ENCODE measurements at places on chromosomes 7 and 10.

- no peak for DNase-seq
Observed at GRCh38 chr7:69243016-69243415, 355.3 kb upstream of the AUTS2 start.

DNA sequence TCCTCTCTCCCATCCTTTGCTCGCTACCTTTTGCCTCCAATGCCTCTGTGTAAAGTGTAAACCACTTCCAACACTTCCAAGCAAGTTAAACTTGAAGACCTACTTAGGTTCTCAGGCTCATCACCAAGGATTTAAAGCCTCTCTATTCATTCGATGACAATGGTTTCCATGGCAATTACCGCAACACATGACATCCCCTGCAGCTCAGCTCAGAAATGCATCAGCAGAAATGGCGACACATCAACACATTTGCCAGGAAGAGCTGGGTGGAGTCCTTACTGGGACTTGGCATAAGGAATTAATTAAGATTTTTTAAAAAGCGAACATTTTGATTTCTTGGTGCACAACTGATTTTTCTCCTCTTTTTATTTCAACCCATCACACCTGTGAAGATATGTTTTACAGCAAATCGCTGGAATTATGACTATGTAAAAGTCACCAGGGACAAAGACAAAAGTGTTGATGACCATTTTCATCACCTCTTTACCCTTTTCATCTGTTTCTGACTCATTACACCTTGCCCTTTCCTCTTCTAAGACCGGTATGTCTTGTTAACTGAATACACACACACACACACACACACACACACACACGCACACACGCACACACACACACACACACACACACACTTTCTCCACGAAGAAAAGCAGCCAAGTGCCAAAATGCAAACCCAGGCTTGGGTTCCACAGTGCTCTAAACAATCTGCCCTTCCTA, 453.4 kb upstream of the CELF2 start:
- DNase-seq = no peak

DNA sequence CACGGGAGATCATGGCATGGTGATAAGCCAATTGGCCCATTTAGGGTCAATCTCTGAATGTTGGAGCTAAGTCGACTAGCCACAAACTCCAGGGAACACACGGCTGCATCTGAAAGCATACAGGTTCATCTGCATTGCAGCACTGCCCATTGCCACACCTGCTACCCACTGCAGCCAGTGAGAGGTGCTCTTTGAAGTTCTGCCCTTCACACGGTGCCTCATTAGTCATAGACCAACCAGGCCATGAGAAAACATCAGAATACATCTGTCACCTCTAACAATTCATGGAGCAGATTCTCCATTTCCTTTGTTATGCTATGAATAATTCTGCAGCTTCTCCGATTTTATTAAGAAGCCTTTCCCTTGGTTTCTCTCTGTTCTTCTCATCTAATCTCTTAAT, 65.7 kb upstream of the FAM204A start:
- DNase-seq = no peak

DNA sequence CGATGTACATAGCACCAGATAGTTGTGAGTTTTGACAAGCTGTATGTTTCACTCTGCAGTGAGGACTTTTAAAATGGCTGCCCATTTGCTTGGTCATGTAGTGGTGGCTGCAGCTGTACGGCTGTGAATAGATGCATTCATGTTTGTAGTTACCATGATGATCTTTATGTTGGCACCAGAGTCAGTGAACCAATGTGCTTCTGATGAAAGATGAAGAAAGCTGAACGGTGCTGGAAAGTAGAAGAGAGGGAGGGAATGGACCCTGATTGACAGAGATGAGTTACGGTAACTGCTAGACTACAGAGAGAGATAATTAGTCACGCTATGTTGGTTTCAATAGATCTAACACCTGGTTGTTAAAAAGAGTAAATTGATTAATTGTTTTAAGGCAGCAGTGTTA, 256.8 kb downstream of the CELF2 start:
- DNase-seq = no peak

GRCh38 chr10:6244510-6244909, 41.8 kb downstream of the PFKFB3 start:
- DNase-seq = no peak

DNA sequence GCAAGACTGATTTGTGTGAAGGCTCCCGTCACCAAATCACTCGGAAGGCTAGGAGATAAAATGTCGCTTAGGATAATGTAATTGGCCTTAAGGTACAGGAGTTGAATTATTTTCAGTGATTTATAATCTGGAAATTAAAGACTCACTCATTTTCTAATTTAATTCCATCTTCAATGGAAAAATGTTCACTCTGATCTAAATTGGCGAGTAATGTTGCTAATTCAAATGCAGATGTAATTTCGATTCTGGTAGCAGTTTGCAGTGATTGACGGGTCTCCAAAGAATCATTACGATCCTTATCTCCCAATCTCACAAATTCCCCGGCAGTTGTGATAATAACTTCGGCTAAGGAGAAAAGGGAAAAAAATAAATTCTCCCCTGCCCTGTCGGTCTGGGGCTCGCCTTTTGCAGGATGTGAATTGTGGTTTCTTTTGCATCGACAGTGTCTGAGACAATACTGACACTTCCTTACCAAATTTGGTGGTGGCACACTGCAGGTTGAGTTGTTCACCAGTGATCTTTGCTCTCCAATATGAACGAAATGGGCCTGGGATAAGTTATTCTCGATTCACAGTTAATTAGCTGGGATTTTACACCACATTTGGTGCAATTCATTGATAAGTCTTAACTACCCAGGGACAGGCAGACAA, 215.1 kb upstream of the GPR26 start:
- DNase-seq = no peak

DNA sequence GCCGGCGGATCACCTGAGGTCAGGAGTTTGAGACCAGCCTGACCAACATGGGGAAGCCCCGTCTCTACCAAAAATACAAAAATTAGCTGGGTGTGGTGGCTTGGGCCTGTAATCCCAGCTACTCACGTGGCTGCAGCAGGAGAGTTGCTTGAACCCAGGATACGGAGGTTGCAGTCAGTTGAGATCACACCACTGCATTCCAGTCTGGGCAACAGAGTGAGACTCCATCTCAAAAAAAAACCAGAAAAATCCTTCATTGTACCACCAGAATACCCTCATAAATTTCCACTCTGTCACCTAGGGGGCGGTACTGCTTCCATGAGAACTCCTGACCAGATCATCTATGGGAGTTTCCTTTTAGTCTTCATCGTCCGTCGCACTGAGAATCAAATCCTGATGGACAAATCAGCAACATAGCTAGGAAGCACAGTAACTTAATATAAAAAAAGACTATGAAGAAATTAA, 225.8 kb upstream of the KLF14 start:
- DNase-seq = no peak

- DNase-seq = no peak
Observed at GRCh38 chr10:113347508-113347907, 205.3 kb upstream of the HABP2 start.

- no peak for DNase-seq
Observed at GRCh38 chr7:90661290-90662151, 65.4 kb downstream of the CDK14 start.

- no peak for DNase-seq
Observed at GRCh38 chr7:39540320-39540719, 25.9 kb upstream of the YAE1 start.

GRCh38 chr10:110420401-110421193, 77.1 kb upstream of the DUSP5 start:
- DNase-seq = no peak

- DNase-seq = no peak
Observed at GRCh38 chr10:71072131-71072822, 140.1 kb upstream of the UNC5B start.

DNA sequence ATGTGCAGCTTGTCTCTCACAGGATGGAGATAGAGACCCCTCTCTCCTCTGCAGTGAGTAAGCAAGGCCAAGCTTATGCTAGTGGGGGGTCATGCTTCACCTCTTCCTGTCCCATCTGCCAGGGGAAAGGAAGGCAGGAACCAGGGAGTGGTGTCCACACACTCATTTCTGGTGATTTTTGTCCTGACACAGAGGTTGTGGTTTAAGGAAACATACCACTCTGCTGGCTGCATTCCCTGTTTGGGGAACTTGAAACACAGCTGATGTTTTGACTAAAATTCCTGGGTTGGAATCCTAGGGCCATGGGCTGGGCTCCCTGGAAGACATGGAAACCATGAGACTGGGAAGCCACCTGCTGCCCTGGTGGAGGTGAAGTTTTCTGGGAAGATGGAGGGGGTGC, 21.4 kb downstream of the C10orf120 start:
- no peak for DNase-seq

GRCh38 chr7:159154243-159154642, 9.6 kb upstream of the VIPR2 start:
- no peak for DNase-seq

DNA sequence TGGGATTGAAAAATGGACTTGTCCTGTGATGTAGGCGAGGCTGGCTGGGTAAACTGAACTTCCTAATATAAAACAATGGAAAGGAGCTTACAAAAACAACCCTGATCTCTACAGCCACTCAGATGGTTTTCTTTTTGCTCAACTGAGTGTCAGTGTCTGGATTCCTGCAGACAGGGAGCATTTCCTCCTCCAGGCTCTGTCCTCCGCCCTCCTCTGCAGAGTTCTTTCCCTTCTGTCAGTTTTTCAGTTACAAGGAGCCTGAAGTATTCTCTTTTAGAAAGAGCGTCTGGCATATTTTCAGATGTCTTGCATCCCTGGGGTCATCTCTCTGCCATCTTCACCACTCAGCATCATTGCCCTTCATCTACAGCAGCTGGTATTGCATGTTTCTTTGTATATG, 50.0 kb upstream of the PITRM1 start:
- DNase-seq = no peak

DNA sequence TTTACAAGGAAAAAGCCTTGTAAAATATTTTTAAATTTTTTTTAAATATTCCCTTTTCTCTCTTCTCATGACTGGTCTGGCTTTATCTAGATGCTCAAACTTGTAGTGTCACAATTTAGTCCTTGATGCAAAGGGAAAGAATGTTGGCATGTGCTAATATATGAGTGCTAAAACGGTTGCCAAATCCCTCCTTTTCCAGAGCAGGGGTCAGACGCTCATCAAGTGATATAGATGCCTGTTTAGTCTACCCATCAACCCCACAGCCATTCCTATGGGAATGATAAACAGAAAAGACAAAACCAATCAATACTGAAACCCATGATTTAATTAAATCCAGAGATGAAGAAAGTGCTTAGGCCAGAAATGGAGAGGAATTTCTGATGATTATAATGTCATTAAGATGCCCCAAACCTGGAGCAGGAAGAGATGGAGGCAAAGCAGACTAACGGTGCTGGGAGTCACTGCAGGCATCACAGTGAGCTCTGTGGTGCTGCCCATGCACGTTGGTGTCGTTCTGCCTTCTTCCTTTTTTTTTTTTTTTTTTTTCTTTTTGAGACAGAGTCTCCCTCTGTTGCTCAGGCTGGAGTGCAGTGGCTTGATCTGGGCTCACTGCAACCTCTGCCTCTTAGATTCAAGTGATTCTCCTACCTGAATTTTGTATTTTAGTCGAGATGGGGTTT, 210.1 kb upstream of the STK17A start:
- no peak for DNase-seq

DNA sequence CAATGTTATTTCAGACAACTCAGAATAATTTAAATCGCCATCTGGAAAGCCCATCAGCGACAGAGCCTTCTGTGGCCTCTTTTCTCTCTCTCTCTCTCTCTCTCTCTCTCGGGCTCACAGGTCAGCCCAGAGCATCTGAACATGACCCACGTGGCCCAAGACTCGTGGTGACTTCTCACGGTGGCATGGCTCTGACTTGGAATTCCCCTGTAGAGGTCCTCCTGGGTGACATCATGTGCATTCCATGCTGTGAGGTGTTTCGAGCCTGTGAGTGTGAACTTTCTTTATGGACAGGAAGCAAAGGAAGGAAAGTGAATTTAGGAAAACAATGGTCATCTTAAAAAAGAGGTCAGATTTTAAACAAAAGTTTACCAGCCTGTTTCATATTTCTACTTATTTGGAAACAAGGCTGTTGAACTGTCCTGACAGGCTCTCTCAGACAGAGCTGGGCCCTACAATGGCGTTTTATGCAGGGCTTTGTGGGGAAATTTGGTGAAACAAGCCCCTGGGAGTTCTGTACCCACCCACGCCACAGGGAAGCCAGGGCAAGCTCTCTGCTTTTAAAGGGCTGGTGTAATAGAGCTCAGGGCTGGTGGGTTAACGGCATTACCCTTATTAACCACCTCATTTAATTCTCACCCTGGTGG, 359.7 kb upstream of the ZNF32 start:
- DNase-seq = no peak

DNA sequence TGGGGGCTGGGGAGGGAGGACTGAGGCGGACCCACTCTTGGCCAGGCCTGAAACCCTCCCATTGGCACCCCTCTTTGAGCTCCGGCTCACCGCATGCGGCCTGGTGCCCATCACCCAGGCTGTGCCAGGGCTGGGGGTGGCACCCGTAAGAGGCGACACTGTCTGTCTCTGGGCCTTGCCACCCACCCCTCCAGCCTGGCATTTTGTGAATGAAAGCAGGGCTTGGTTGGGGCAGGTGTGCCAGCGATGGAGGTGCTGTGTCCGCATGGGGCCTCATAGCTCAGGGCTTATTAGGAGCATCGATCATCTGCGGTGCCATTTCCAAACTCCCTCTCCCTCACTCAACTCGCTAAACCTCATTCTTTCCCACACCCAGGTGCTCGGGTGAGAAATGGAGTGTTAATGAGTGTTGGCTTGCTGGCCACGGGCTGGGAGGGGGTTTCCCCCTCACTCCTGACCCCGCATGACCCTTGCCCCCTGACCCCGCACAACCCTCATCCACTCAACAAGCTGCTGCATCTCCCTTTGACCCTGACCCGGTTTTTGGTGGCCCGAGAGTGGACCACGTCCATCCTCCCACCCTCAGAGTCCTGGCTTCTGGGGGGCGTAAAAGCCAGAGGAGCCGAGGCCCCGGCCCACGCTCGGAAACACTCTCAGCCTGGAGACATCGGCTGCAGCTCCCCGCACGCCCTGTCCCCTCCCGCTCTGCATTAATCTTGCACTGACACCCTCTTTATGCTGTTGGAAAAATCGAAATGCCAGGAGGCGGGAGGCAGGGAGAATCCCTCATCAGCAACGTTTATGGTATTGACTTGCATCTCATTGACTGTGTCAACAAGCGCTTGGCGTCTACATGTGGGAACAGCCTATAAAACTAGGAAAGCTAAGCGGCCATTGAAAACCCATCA, 161.2 kb downstream of the DNAJB6 start:
- no peak for DNase-seq

DNA sequence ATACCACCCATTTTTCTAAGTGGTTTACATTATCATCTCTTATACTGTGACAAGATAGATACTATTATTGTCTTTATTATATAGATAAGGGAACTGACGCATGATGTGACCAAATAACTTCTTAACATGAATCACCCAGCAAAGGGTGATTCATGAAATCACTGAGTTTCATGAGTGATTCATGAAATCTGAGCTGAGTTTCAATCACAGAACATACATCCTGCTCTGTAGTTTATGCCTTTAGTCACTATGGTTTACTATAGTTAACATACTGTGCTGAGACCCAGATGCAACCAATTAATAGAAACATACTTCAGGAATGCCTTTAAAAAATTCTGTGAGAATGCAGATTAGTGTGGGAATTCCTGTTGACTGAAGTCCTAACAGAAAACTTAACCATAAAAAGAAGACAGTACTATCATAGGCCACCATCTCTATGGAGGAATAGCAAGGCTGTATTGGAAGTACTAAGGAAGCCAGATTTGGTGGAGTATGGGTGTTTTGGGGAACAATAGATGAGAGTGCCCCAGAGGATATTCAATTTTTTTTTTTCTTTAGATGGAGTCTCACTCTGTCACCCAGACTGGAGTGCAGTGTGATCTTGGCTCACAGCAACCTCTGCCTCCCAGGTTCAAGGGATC, 43.1 kb upstream of the SEMA3A start:
- no peak for DNase-seq

All from stimulated activated CD4-positive, alpha-beta T cell treated with anti-CD3 and anti-CD28 coated beads, Interleukin-1b, Interleukin-23, amount 100 ng/mL, for 4 hours (primary cell).